ENCODE measurements at places on chromosomes 12 and 14. TPM values are rescaled to one million over a fixed set of nuclear protein-coding genes. Genes with fewer than 3 reads are reported as not detected.

GRCh38 chr14:49052521-49052920 lies 533.7 kb downstream of the RPS29 start:
- DNase-seq, result no peak

- DNase-seq, result peak; percentile 85
Measured at GRCh38 chr14:104139460-104140212, 1.2 kb downstream of the KIF26A start.

- DNase-seq, result no peak
Measured at GRCh38 chr12:20567413-20567812, 127.7 kb upstream of the SLCO1C1 start.

DNA sequence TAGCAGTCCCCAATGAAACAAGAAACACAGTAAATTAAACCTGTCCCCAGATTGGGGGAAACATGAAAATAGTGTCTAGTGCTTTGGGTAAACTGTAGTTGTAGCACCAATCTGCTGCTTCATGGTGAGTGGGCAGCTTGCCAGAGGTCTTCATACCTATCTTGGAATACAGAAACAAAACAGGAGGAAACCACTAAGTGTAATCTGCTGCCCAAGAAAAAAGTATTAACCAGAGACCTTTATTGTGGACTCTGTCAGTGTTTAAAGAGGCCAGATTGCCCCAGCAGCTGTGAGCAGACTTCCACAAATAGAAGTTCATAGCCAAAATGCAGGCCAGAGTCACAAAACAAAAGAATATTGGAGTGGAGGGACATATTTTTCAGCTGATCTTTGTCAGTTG lies 2.3 kb downstream of the ISCU start:
- DNase-seq, result no peak

PRH2 gene
- not detected for total RNA-seq

DNA sequence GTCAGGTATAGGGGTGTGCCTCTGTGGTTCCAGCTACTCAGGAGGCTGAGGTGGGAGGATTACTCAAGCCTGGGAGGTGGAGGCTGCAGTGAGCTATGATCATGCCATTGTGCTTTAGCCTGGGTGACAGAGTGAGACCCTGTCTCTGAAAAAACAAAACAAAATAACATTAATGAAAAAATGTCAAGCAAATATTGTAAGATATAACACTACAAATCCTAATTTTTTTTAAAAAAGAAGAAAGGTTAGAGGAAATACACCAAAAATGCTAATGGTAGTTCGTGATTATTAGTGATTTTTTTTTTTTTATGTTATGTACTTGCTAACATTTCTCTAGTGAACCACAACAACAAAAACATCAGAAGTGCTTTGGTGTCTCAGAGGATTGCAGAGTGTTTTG lies 47.7 kb downstream of the TSPAN9 start:
- no peak for DNase-seq

- no peak for DNase-seq
Measured at GRCh38 chr14:56979936-56980335, 169.7 kb upstream of the OTX2 start.

GRCh38 chr12:57230381-57231155 lies 1.1 kb downstream of the SHMT2 start:
- no peak for DNase-seq

GRCh38 chr12:83346333-83346732 lies 659.6 kb downstream of the TMTC2 start:
- DNase-seq, result no peak

DNA sequence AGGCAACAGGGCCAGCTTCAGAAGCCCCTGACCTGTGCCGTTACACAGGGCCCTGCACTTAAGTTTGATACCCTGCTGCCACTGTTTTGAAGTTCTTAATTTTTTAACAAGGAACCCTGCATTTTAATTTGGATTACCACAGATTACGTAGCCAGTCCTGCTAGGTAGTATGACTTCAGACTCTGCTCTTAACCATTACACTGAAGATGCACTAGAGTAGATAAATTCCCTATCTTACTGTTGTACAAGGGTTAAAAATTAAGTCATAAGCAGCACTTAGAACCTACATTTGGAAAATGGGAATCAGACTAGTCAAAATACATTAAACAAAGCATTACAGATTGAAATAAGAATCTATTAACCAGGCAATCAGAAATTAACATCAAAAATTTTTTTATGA lies 2.3 kb downstream of the GNPNAT1 start:
- DNase-seq, result no peak

- no peak for DNase-seq
Measured at GRCh38 chr12:22164139-22164538, 118.1 kb downstream of the CMAS start.

GRCh38 chr12:47725893-47726292 lies 603 bp upstream of the ENDOU start:
- no peak for DNase-seq

DNA sequence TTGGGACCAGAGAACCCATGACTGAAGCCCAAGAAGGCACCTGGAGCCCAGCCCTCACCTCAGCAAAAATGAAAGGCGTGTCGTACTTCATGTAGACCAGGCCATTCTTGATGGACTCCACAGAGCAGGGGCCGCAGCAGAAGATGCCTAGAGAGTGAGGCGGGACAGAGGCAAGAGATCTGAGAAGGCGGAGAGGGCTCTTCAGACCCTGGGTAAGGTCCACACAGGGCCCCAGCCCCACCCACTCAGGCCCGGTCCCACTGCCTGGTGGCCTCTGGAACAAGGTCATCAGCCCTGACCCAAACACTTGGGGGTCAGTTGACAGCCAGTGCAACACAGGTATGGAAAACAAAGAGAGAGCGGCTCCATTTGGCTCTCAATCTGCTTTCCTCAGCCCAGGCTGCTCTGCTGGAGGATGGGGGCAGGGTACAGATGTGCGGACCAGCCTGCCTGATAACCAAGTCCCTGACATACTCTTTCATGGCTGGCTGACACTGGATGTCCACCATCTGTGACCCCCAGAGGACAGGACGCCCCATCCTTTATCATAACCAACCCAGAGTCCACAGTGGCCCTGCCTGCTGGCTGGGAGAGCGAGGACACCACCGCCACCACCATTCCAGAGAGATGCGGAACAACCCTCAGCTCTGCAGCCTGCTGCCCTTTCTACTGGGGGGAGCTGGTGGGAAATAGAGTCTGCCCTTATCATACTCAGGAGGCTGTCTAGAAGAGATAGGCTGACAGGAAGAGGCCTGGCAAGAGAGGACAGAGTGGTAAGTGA lies 6.9 kb downstream of the TGM1 start:
- no peak for DNase-seq

GNB3 gene
- 5.5 TPM for total RNA-seq

LETMD1 gene
- total RNA-seq, result 39.9 TPM

DNA sequence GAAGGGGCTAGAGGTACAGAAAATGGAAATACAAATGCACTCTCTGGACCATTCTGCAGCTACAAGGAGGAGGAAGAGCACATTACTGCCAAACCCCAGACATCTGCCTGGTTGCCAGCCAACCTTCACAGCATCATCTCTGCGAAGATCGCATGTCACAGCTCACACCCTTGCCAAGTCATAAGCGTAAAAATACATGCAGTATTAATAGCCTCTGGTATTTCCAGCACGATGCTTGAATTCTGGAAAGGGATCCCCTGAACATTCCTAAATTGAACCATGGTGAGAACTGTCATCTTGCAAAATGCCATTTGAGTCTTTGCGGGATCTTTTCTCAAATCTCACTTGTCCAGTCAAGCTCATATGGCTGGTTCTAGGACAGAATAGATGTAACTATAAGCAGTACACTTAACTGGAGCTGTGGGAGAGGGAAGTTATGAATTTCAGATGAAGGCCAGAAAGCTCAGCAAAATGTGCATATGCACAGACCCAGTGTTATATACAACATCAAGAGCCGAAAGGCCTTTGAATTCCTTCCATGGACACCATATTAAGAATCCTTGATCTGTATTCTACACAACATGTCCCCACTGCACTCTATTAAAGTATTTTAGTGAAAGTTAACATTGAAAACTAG lies 211.6 kb downstream of the DUSP6 start:
- DNase-seq, result no peak

GRCh38 chr12:53782093-53782703 lies 30.4 kb upstream of the CISTR start:
- DNase-seq, result no peak

DNA sequence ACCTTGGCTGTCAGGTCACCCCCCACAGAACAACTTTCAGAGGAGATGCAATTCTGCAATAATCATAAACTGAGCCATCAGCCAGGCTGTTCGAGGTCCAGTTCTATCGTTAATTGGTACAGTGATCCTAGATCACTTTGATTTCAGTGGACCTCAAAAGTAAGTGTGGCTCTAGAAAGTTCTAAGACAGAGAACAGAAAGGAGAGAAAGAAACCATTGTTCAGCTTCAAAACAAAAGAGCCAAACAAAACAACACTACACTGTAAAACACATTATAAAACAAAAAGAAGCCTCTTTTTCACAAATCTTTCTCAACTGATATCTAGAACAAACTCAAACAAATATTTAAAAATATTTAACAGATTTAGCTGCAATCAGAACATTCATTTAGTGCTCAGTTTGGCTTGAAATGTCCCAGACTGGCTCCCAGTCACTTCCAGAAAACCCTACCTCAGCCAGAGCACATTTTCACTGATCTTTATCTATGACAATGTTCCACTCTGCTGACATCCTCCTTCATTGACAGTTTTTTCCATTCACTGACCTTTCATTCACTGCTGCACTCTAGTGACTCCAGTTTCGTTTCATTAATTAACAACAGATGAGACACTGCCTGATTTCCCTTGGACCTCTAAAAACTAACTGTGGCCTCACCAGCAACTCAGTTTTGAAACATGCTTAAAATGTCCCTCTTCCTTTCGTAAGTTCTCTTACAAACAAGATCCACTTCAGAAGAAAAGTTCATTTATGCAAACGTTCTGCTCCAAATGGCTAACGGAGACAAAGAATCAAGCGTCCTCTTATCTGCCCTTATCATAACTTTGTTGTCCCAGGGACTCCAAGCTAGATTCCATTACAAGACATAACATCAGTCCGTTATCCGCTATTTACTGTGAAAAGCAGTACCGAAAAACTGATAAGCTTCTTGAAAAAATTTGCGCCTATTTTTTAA lies 56.8 kb downstream of the DUSP16 start:
- DNase-seq, result no peak

DNA sequence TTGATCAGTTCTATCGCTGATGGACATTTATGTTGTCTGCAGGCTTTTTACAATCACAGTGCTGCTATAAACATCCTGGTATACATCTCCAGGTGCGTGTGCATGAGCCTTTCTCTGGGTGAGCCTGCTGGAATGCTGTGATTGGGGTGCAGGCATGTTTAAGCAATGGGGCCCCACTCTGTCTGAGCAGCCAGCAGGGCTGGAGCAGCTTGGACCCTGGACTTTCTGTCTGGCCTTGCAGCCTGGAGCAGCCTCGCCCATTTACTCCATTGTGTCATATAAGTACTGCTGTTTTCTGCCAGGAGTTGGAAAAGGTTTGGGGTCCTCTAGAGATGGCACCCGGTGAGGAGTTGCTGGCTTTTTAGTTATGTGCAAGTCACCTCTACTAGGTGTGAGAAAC lies 199.0 kb downstream of the KIF26A start:
- no peak for DNase-seq

DNA sequence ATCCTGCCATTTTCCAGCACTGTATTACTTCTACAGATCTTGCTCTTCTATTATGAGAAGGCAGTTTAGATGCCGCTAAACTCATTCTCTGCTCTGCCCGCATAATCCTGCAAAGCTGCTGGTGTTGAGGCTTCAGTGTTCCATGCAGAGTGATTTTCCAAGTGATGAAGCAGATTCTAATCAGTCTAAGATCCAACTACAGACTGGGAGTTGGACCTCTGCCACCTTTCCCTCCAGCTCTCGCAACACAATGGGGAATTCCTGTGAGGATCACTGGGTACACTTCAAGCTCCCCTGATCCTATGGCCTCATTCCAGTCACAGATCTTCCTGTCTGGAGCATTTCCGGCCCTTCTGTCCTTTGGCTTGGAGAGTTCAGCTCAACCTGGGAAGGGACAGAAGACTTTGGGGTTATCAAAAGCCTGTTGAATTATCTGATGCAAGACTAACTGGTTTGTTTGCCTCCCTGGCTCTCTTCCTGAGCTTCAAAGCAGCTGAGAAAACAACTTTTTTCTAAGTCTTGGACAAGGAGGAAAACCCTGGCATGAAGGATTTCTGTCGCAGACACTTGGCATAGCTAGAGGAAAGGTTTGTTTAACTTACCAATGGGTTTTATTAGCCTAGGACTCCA lies 333.9 kb downstream of the ZFP36L1 start:
- DNase-seq, result peak; percentile 25

DNA sequence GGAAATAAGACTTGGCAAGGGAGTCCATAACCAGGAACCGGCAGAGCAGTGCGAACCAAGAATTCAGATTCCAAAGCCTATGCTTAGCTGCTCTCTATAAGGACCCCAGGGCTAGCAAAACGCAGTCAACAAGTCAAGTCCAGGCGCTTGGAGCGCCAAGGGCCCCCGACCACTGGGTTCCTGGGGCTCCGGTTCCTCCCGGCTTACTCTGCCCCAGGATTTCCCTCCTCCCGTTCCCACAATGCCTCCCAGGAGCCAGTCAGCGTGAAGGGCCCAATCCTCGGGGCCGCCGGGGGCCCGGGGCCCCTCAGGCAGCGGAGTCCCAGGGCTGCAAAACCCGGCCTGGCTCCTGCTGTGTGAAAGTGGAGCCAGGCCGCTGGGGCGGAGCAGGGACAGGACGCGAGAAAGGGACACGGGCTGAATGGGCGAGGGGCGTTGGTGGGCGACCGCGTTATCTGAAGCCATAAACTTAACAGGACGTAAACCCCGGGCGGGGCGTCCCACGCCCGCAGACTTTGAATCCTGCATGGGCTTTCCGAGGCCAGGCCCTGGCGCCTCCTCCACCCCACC lies 1.5 kb downstream of the KRT8 start:
- DNase-seq, result peak; percentile 98

GRCh38 chr12:59317598-59317997 lies 278.2 kb upstream of the SLC16A7 start:
- no peak for DNase-seq

RESF1 gene
- total RNA-seq, result 69.6 TPM

FAM181A gene
- total RNA-seq, result not detected

GRCh38 chr14:58739674-58740073 lies 101.9 kb downstream of the DACT1 start:
- DNase-seq, result no peak

DNA sequence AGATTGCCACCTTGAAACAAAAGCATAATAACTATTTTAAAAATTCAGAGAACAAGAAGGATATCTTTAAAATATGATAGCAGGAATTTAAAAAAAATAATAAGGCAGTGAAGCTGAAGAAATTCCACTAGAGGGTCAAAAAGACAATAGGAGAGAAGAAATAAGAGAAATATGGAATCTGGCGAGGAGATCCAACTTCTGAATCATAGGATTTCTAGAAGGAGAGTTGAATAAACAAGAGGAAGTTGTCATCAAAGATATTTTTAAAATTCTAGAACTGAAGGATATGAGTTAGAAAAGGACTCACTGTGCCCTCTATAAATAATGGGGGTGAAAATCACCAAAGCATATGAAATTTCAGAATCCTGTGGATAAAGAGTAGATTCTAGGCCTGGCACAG lies 26.8 kb upstream of the TOMM20L start:
- no peak for DNase-seq

DNA sequence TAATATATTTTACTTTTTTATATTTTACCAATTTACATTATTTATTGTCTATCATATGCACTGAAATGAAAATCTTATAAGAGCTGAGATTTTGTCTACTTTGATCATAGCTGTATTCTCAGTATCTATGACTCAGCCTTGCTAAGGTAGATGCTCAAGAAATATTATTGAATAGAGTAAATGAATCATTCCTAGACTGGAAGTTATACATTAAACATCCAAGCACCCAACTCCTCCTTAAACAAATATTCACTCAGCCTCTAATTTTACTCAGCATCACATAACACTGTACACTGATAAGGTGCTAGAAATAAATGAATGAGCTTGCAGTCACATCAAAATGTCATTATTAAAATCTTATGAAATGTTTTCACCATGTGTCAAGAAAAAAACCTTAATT lies 1424.9 kb downstream of the LRFN5 start:
- DNase-seq, result no peak

All from H7 (cell line).